ENCODE measurements at places on chromosomes 11 and 22. TPM values are rescaled to one million over a fixed set of nuclear protein-coding genes. Genes with fewer than 3 reads are reported as not detected.

DNA sequence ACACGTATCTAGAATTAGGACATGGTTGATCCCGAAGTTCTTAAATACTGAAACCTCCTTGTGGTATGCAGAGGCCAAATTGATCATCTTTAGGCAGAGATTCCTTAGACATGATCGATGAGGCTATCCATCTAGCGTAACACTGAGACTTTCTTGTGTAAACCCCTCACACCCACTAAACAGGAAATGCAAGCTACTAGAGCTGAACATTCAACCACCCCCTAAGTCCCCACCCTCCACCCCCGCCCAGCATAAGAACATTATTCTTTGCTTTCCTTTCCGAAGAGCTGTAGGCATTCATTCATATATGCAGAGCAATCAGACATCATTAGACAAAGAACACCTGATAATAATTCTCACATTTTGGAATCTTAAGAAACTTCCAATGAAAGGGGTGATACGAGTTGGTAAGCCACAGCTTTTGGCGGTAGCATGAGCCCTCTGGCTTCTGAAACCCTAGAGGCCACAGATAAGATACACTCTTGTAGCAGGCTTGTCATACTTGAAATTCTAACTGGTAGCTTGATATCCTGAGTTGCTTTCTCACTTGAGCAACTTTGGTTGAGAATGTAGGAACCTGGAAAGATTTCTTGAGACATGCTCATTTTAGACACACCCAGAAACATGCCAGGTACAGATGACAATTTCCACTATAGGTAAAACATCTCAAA is 42.2 kb downstream of the FLI1 start:
- DNase-seq: no peak

- DNase-seq: peak; percentile 67
These were observed 81.3 kb upstream of the BLID start for GRCh38 chr11:122197066-122197987.

DNA sequence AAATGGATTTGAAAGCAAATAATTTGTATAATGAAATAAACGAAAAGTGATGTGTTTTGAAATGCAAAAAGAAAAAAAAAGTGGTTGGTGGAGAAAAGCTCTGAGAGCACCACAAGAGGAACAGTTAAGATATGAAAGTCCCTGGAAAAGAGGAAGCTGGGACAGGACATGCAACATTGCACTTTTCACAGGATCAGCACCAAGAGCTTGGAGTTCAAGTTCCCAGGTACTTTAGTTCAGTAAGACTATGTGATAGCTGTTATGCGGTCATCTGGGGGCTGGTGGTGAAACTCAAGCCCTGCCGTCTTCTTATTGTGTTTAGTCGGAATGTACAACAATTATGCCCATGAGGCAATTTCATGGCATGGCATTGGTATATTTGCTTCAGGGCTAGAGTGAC is 17.1 kb upstream of the MS4A4A start:
- DNase-seq: no peak

The KRTAP5-1 gene
- 0.10 TPM for polyA plus RNA-seq

DNA sequence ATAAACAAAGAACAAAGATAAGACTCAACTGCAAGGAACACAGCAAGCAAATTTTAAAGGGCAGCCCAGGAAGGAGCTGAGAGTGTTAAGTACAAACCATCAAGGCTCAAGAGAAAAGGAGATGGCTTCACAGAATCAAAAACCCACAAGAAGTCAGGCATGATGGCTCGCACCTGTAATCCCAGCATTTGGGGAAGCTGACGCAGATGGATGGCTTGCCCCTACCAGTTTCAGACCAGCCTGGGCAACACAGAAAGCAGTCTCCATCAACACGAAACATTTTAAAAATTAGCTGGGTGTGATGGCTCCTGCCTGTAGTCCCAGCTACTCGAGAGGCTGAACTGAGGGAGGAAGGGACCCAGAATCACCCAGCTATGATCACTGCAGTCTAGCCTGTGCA is 32.6 kb downstream of the MAPK1 start:
- no peak for DNase-seq

The GPHA2 gene
- polyA plus RNA-seq: 0.67 TPM

- no peak for DNase-seq
These were observed 36.9 kb downstream of the CNTF start for GRCh38 chr11:58659404-58659803.

GRCh38 chr11:77821349-77821851 is 456 bp downstream of the AAMDC start:
- DNase-seq: peak; percentile 51

- DNase-seq: no peak
These were observed 13.1 kb upstream of the ARSA start for GRCh38 chr22:50640857-50641647.

DNA sequence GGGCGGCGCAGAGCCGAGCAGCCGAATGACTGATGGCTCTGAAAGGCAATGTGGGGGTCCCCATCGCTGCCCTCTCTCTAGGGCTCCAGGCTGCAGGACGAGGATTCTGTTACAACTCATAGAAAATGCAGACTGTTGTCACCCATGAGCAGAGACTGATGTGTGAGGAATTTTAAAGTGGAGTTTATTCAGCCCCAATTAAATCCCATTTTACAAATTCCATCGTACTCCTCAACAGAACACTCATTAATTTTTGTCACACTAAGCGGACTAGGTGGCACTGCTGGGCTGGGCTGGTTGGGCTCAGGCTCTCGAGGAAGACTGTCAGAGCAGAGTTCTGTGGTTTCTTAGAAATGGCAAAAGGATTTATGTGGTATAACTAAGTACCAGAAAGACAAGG is 102.6 kb upstream of the SPON1 start:
- DNase-seq: no peak

The IRAG1 gene
- 21.5 TPM for polyA plus RNA-seq

DNA sequence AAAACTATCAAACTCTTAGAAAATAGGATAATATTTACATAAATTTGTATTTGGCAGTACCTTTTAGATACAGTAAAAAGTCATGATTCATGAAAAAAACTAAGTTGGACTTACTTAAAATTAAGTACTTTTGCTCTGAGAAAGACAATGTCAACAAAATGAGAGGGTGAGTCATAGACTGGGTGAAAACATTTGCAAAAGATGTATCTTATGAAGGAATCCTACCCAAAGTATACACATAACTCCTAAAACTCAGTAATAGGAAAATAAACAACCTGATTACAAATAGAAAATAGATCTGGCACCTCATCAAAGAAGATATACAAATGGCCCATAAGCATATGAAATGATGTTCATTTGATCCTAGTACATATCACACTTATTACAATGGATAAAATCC is 1154.6 kb downstream of the JRKL start:
- DNase-seq: no peak

DNA sequence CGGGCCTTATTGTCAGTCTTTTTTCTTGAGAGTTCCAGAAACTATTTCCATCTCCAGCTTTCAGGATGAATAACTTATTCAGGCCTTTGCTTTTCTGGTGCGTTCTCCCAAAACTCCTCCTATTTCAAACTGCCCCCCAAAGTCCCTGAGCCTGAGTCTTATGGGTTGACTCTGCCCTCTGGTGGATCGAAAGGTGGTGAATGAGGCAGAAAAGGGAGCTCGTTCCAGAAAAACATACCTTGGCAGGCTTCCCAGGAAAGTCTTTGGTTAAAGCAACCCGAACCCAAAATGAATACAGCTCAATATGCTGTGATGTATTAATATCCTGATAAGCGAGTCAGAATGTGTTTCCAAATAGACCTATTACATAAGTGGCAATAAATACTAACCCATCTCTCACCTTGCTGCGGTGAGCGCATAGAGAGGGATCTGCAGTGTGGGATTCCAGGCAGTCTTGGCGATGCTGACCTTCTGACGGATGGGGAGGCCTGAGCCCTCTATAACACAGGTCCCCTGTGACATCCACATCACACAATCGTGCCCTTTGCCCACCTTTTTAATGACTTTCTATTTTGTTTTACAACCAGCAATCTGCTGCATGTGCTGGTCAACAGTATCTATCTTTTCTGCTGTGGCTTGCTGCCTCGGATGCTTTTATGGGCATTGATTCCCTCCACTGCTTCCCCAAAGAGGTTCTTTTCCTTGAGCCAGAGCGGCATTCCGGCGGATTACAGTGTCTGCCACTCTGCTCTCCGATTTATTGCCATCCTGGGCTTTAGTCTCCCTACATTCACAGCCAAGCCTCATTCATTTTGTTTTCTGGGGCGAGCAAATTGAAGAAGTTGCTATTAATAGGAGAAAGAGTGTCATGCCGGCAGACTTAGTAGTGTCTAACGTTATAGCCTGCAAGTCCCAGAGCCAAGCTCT is 756.8 kb downstream of the NTM start:
- peak; percentile 74 for DNase-seq

- no peak for DNase-seq
These were observed 21.1 kb downstream of the PHF21B start for GRCh38 chr22:44988671-44989070.

DNA sequence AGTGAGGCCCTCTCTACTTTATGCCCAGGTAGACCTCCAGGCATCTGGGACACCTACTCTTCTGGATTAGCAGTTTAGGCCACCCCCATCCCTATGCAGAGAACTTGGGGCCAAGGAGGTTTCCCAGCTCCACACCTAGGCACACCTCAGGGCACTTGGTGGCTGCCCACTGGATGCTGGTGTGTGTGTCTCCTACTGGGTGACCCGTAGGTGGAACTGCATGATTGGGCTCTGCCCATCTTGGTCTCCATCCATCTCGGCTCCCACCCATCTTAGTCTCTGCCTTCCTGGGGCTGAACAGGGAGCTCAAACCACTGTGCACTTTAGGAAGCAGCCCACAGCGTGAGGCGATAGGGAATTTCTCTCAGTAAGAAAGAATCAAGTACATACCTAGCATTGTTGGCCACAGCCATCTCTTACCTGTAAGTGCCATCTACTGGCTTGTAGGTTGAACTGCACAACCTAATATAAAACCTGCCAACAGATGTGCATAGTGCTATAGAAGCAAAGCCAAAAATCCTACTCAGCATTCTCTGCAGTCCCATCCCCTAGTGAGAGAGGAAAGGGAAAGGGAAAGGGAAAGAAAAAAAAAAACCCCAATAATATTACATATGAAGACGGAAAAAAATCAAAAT is 61.6 kb upstream of the PTPN5 start:
- no peak for DNase-seq

DNA sequence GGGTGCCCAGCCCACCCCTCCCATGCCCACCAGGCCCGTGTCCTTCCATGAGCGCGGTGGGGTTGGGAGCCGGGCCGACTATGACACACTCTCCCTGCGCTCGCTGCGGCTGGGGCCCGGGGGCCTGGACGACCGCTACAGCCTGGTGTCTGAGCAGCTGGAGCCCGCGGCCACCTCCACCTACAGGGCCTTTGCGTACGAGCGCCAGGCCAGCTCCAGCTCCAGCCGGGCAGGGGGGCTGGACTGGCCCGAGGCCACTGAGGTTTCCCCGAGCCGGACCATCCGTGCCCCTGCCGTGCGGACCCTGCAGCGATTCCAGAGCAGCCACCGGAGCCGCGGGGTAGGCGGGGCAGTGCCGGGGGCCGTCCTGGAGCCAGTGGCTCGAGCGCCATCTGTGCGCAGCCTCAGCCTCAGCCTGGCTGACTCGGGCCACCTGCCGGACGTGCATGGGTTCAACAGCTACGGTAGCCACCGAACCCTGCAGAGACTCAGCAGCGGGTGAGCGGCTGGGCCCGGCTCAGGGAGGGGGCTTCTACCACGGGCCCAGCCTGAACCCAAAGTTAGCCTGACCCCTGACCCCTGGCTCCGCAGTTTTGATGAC is 3.0 kb downstream of the PKP3 start:
- peak; percentile 68 for DNase-seq

GRCh38 chr11:17400048-17400775 is 11.8 kb upstream of the KCNJ11 start:
- DNase-seq: no peak

GRCh38 chr22:17446698-17447097 is 77.4 kb downstream of the CECR2 start:
- DNase-seq: no peak

DNA sequence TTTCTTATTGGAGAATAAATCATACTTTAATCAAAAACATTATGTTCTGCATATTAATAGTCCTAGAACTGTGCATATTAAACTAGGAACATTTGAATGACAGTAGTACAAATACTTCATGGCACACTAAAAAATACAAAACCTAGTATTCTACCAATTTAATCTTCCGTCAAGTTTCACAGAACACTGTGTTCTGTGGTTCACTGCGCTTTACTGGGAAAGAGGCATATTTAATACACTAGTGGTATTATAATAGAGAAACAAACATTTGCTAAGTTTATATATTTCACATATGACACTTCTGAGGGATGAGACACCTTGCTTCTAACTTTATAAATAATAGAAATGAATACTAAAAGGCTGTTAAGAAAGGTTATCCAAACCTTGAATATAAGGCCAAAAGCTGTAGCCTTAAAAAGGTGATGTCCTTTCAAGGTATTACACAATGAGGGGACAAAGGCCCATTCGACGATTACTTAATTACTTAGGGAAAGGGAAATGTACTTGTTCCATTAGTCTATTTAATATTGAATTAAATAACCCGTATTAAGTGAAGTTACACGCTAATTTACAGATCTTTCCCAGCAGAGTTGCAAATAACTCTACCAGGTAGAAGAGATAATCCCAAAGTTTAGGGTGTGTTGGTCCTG is 48.0 kb downstream of the NARS2 start:
- DNase-seq: no peak

DNA sequence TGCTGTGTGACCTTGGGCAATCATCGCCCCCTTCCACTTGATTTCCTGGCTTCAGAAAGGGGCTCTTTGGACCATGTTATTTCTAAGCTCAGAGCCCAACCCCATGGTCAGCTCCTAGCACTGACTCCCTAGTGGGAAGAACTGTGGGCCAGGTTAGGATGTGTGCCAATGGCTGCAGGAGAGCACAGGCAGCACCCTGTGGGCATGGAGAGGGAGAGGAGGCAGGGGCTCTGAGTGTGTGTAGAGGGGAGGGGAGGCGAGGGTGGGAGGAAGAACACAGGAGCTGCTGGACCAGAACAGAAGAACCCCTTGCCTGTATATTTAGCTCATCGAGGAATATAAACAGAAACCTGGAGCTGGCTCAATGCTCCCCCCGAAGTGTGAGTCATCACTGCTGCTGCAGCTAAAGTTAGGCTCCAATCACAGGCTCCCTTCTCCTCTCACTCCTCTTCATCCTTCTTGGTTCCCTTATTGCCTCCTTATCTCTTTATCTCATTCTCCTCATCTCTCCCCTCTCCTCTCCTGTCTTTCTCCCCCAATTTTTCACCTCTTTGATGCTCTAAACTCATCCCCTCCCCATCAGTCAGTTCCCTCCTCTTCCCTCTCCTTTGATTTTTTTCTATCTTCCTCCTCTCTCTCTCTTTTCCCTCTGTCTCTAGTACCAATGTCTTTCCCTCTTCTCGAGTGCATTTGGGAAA is 14.5 kb upstream of the RPS19BP1 start:
- no peak for DNase-seq

The BCO2 gene
- 139 TPM for polyA plus RNA-seq

DNA sequence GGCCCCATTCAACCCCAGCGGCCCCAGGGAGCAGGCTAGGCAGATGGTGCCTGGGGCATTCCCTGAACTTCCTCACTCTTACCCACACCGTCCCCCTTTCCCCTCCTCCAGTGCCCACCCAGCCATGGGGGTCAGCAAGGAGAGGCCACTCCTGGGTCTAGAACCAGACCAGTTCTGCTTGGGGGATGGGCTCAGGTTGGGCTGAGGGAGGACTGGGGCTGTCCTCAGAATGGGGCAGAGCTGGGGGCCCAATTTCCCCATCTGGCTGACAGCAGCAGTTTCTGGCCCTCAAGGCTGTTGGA is 12.4 kb downstream of the SCYL1 start:
- no peak for DNase-seq
